LoVo (cell line): ENCODE measurements at places on chromosomes 12 and 14.

DNA sequence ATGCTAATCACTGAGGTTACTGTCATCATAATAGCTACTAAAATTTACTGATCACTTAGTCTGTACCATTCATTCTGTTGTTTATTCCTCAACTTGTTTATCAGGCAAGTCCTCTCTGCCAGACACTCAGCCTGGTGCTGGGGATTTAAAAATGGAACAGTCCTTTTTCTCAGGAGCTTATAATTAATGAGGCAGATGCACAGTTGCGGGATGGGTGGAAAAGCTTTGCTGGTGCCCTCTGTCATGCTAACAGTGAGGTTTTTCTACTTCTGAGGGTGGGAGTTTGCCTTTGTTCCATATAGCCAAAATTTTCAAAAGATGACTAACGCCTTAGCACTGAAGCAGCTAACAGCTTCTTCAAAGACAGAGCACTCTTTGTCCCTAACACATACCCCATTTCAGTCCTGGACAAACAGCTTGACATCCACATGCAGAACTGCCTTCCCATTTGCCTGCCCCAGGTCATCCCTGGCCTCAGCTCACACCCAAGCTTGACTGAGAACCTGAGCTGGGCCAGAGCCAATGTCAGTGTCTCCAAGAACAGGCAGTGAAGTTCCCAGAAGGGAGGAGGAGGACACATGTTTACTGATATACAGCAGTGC, 30.8 kb upstream of the HSPB8 start:
- DNase-seq = no peak

DNA sequence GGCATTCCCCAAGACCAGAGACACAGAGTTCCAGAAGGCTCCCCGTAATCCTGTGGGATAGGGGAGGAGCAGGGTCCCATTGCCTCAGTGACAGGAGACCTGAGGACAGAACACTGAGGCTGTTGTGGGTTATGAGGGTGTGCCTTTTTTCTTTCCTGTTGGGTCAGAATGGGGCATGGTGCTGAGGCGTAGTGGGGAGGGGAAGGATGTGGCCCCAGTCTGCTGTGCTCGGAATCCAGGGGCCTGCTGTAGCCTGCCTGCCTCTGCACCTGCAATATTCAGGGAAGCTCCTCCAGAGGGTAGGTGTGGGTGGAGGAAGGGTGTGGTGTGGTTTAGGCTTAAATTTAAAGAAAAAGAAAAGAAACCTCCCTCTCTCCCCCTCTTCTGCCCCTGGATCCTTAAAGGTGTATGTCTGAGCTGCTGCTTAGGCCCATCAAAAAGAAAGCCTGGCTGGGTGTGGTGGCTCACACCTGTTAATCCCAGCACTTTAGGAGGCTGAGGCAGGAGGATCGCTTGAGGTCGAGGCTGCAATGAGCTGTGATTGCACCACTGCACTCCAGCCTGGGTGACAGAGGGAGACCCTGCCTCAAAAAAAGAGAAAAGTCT, 18.7 kb downstream of the PLEKHG3 start:
- DNase-seq = no peak

GRCh38 chr14:37546621-37547447, 48.2 kb downstream of the FOXA1 start:
- peak; percentile 49 for DNase-seq

DNA sequence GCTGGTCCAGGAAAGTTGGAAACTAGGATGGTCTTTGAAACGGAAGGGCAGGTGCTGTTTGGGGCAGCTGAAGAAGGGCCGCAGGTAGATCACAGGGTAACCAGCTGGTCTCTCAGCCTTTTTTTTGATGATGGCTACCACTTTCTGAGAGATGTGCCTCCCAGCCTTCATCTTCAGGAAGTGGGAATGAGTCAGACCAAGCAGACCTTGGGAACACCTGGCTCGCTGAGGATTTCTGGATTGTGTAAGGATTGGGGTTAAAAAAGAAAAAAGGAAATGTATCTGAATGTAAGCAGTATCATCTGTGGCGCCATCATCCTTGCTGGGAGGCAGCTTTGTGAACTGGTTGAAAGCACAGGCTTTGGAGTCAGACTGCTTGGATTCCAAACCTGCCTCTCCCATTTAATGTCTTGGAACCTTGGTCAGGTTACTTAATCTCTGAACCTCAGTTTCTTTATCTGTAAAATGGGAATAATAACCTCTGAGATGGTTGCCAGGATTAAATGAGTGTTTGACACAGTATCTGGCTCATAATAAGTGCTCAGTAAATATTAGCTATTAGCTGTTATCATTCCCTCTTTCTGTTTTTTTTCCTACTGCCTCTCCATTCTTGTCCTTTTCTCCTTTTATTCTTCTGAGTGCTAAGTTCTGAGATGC, 1.7 kb downstream of the PRPF40B start:
- no peak for DNase-seq

DNA sequence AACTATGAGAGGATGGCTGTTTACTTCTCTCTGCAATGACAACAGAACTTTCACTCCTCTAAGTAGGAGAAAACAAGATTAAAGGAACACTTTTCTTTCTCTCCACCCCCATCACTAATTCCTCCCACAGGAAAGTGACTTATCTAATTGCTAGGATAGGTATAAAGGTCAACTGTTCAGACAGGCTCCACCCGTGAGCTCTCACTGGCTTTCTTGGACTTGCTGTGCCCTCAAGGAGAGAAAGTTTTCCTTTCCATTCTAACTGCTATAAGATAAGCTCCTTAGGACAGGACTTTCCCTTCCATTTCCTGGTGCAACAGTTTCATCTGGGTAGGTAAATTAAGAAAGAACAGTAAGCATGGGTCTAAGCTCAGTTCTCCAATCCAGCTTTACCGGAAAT, 4.8 kb downstream of the SLC41A2 start:
- DNase-seq = peak; percentile 82

- no peak for DNase-seq
These were observed 49.5 kb upstream of the MDM1 start for GRCh38 chr12:68381476-68382219.

DNA sequence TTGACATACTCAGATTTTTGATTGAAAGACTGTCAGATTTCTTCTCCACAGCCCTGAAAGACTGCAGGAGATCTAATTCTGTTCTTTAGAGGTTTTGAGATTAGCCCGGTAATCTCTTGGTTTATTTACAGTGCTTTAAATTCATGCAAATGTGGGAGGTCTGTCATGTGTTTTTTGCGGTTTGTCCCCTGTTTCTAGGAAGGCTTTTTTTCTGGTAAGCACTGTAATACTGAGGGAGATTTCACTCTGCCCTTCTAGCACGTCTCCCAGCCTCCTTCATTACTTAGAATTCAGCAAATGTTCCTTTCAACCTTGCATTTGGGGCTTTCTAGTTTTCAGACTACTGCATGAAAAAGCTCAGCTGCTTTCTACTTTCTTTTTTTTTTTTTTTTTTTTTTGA, 31.1 kb downstream of the GPHN start:
- no peak for DNase-seq

DNA sequence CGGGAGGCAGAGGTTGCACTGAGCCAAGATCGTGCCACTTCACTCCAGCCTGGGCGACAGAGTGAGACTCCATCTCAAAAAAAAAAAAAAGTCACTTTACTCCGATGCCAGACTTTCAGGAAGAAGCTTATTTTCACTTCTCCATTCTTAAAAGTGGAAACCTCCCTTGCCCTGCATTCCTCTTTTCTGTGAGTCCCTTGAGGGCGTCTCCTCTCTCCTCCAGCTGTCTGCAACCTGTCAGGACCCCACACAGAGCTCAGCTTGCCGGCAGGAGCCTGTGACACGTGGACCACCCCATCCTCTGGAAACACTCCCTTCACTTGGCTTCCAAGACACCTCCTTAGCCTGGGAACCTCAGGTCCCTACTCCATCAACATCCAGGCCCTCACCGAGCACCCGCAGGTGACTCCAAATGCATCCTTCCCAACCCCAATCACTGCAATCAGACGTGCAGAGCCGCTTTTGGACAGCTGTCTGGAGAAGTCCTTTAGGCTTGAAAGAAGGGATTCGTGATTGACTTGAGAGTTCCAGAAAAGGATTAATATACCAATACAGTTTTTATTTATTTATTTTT, 34.3 kb downstream of the SLC15A4 start:
- DNase-seq = no peak

DNA sequence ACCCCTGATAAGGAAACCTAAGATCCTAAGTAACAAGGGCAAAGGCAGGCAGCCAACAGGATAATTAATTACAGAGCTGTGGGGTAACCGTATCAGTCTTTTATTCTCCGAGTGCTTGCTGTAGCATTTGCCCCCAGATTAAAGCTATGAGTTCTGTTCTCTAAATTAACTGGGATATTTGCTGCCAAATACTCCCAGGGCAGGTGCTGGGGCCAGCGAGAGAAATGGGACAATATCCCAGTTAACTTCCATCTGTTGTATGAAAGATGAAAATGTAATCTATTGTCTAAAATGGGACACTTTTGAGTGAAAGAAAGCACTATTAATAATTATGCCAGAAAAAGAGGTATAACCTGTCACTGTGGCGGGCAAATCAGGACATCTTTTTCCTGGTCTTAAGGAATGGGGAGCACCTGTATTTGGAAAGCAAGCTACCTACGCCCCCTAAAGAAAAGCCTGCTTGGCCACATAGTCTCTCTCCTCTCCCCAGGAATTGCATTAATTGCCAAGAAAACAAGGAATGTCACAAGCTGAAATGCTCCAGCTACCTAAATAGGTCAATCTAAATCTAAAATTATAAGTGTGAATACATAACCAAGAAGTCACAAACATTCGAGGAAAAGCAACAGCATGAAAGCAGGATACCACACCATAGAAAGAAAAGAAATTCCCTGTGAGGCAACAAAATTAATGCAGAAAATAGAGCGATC, 26.7 kb upstream of the CFAP54 start:
- DNase-seq = no peak

DNA sequence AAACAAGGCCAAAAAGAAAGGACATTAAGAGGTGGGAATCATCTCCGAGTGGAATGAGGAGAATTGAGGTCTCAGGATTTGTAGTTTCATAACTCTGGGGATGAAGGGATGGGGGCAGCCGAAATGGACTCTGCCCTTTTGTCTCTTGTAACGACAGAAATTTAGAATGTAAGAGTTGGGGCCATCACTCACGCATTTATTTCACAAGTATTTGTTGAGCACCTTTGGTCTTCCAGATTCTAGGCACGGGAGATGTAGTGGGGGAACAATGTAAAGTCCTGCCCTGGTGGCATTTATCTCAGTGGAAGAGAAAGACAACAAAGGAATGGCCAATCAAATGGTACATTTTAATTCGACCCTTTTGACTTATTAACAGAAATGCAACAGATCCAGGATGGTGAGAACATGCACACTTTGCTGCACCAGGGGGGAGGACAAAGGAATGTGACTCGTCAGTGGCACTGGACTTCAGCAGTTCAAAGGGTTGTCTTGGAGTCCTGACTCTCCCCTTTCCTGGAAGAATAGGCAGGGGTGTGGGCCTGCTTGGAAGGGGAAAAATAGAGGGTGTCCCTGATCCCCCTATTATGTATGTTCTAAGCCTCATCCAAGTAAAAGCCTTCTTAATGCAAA, 102.0 kb downstream of the TMEM30B start:
- DNase-seq = no peak

DNA sequence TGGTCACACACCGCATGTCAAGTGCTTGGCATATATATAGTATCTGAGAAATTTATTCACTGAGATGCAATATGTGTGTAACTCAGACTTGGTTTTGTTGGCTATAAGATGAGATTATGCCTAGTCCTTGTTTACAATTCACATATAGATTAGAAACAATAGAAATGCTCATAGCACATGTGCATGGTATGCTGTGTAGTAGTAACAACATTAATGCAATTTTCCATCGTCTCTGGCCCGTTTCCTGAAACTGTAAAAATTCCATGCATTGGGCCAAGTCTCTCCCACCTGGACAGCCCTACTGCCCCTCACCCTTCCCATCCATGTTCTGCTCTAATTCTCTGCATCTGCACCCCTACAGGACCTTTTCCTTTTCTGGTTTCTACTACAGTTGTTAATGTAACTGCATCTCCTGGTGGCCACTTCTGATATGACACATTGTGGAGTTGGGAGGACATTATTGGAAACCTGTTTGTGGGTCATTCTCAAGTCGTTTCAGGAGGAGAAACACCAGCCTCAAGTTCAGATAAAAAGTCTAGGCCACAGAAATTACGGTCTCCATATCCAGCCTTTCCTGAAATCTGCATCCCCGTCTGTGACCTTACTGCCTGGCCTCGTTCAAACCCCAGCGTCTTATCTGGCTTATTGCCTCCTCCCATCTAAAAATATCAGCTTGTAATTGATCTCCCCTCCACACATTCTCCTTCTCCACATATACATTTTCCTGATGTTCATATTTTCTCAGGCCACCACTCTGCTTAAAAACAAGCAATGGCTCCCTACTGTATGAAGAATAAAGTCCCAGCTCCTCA, 37.5 kb downstream of the EMP1 start:
- peak; percentile 54 for DNase-seq

DNA sequence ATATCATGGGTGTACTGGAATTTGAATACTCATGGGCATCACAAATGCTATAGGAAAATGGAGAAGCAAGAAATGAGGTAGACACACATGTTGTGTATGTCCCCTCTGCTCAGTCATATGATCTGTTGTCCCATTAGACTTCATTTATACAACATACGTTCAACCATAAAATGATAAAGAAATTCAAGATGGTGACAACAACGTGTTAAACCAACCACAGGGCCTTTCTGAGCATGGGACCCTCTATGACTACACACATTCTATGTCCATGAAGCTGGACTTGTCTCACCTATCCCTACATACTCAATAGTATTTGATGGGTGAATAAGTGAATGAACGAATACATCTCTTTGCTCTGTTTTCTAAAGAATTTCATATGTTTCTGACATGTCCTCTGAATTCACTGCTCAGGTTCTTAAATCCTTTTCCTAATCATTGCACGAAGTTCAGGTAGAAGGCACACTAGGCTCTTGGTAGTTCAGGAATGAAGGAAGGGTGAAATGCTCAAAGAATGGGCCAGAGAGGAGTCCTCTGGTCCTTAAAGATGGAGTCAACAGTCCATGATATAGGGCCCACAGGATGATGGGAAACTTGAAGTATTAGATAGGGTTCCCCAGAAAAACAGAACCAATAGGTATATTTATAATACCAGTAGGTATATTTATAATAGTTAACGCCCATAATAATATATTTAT, 105.7 kb upstream of the PPM1H start:
- DNase-seq = no peak

GRCh38 chr12:25590011-25590721, 37.1 kb upstream of the LMNTD1 start:
- DNase-seq = no peak

DNA sequence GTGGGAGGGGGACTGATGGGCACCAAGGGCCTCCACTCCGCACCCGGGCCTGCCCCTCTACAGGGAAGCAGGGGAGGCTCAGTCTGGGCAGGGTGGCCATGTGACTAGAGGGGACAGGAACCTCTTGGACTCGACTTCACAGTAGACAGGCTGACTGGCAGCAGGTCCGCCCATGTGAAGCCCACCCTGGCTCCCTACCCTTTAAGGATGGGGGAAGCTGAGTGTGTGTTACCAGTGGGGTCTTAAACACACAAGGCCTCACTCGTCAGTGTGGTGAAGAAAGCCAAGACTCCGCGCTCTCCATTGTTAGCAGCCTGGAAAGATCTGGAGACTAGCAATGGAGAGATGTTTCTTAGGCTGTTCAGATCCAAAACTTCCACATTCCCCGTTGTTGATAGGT, 52.4 kb downstream of the ANAPC7 start:
- no peak for DNase-seq

- DNase-seq = no peak
These were observed 65.4 kb downstream of the C14orf132 start for GRCh38 chr14:96104469-96105057.
